ENCODE measurements at places on chromosomes 1 and 21.

DNA sequence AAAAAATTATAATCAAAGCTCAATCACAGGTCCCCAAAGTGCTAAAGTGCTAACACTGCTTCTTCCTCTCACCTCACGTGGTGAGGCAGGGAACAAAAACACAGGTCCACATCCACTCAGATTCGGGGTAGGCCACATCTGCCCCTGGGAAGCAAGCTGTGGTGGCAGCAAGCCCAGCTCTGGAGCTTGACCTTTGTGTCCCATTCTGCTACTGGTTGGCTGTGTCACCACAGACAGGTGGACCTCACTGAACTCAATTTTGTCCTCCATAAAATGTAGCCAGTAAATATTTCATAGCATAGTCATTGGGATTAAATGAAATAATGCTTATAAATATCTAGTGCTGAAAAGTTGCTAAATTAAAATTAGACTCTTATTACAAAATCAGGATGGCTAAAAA lies 8.5 kb downstream of the AZIN2 start:
- DNase-seq, result no peak

DNA sequence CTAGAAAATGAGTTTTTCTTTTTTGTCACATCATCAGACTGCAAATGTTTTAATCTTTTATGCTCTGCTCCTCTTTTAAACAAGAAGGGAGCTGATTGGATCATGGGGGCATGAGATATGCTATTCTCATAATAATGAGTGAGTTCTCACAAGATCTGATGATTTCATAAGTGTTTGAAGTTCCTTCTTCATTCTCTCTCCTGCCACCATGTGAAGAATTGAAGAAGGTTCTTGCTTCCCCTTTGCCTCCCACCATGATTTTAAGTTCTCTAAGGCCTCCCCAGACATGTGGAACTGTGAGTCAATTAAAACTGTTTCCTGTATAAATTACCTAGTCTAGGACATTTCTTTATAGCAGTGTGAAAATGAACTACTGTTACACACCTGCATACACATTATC lies 218.2 kb downstream of the NRIP1 start:
- peak; percentile 38 for DNase-seq

DNA sequence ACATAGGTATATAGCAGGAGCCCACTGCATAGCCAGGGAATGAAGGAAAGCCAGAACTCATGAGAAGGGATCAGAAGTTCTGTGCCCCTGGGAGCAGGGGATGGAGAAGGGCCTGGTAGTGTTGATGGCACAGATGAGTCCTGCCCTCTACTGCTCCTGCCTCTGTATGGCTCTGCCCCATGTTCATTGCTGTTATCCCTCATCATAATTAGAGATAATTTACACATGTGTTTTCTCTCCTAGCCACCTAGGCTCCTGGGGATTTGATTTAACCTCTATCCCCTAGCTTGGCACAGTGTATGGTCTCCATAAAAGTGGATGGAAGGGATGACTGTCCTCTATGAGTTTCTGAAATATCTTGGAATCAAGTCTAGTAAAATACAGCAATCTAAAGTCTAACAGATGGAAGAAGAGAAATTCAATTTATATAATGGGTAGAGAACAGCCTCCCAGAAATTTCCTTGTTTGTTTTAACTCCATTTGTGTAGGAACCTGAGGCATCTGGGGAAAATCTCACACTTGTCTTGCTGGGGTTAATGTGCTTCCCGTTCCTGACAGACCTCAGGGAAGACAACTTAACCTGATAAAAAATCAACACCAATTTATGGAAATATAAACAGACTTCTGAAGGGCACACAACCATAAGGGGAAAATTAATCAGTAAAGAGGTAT lies 393.8 kb downstream of the HHAT start:
- no peak for DNase-seq

DNA sequence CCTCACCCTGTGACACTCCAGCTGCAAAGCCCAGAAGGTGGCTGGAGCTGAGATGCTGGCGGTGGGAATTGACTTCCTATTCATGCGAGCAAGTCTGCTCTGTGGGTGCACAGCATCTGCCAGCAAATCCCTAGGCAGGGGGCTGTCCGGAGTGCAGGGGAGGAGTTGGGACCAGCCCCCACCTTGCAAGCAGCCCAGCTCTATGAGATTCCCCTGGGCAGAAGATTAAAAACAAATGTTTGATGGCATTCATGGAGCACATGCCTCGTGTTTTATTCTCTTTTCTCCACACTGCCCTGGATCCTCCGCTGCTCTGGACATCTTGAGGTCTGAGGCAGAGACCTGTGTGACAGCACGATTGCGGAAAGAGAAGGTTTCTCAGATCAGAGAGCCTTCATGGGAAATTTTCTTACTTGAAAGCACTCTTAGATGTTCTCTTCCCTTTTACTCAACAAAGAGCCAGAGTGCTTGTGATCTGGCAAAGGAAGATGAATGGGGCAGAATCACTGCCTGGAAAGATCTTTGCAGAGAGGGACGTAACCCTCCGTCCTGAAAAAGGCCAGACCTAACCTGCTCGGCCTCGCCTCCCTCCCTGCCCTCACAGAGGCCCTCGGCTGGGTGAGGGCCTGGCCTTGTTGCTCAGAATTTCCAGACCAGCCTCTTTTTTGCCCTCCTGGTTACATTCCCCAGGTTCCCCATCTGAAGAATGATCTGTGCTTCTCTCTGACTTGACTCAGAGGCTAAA lies 597.1 kb downstream of the KIF26B start:
- no peak for DNase-seq

DNA sequence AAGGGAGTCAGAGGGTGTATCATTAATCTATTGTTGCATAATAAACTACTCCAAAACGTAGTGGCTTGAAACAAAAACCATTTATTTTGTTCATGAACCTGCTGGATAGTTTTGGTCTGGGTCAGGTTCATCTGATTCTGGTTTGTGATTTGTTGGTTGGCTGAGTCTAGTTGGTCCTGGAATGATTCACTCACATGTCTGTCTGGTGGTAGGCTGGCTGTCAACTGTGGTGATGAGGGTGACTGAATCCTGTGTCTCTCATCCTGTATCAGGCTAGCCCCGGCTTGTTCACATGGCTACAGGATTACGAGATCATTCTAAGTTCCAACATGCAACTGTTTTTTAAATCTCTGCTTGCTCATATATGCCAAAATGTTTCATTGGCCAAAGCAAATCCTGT lies 22.5 kb upstream of the SIKE1 start:
- no peak for DNase-seq

DNA sequence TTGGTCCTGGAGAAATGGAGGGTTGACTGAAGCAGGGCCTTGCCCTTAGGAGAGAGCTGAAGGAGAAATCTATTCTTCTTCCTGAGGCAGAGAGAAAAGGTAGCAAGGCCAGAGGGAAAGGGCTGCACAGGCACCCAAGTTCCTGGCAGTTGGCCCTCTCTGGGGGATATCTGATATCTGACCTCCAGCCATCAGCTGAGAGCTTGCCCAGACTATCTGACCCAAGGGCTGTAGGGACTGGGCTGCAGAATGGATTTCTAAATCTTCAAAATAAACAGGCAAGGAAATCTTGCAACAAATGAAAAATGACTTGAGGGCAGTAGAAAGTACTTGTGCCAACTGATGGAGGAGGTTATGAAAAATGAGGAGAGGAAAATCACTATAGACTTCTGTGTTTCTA lies 498 bp upstream of the CLCA2 start:
- no peak for DNase-seq

DNA sequence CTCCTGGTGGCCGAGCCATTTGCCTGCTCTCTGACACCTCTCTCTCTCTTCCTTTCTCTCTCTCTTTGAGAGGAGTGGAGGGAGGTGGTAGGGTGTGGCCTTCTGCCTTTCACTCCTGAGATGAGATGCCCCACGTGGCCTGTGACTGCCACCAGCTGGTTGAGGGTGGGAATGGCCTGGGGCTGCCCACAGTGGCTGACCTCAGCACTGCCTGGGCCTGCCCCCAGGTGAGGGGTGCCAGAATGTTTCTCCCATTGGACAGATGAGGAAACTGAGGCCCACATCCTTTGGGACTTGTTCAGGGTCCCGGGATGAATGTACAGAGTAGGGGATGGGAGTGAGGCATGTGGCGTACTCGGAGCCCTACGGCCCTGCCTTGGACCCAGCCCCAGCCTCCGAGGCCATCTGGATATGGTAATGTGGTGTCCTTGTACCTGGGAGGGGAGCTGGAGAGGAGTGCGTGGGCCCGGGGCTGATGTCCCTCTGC lies 12.7 kb upstream of the C1orf167 start:
- DNase-seq, result peak; percentile 67

GRCh38 chr1:111660204-111661150 lies 40.9 kb downstream of the RAP1A start:
- peak; percentile 78 for DNase-seq

DNA sequence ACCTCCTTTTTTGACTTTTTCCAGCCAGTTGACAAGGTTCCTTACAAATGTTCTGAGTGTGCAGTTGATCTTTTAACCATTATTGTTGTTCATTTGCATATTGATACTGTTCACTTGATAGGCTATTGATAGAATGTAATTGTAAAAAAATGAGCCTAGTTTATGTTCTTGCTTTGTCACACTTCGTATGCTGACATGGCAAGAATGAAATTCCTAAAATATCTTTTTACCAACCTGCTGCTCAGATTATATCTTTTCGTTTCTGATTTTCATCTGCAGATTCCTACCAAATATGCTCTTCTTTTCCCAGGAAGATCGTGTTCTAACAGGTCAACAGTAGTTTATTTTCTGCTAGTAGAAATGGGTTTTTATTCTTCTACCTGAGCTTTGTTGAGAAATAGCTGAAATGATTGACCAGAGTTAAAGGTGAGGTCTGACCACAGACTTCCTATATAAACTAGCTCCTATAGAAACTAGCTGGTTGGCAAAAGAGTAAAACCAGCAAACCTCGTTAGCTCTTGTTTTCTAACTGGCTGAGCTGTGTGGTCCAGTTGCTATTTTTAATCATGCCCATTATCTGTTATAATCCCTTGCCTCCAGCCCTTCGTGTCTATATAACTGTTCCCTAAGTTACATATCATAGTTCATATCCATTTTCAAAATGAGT lies 174.8 kb downstream of the HS2ST1 start:
- no peak for DNase-seq

DNA sequence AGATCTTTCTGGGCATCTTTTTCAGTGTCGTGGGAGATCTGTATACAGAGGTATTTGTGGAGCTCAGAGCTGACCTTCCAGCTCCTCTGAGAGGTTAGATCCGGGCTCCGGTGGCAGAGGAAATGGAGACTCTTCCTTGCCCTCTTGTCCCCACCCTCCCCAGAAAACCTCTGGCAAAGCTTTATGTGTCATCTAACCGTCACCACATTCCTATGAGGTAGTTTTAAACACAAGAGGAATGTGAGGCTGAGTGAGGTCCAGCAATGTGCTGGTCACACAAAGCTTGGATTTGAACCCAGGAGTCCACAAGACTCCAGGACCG lies 1.2 kb downstream of the CD160 start:
- no peak for DNase-seq

GRCh38 chr1:3074800-3075199 lies 5.8 kb downstream of the PRDM16 start:
- DNase-seq, result no peak

DNA sequence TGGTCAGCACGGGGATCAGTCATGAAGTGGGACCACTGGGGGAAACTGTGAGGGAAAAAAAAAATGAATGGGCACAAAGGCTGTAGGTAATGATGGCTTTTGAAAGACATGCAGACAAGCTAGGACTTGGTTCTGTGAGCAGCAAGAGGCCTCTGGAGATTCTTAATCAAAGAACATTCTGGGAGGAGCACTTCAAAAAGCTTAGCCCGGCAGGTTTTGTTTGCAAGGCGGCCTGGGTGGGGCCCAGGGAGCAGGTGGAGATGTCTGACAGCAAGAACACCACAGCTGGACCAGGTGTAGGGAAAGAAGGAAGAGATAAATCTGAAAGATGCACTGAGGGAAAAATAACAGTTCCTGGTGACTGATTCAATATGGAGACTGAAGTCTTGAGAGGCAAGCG lies 6.0 kb downstream of the TEX35 start:
- DNase-seq, result no peak

DNA sequence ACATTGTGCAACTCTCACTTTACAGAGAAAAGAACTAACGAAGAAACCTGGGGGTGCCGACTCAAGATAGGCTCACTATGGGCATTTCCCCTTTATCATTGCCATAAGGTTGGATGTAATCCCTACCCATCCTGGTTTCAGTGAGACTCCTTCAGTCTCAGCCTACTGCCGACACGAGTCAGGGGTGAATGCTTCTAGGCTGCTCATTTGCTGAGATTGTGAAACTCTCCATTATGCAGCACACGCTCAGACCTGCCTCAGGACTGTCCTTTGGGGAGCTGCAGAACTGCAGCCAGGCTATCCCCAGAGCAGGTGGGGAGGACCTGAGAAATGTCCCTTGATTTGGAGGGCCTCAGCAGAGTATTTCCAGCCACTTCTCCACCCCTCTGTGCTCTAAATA lies 22.2 kb downstream of the TSHB start:
- DNase-seq, result no peak

DNA sequence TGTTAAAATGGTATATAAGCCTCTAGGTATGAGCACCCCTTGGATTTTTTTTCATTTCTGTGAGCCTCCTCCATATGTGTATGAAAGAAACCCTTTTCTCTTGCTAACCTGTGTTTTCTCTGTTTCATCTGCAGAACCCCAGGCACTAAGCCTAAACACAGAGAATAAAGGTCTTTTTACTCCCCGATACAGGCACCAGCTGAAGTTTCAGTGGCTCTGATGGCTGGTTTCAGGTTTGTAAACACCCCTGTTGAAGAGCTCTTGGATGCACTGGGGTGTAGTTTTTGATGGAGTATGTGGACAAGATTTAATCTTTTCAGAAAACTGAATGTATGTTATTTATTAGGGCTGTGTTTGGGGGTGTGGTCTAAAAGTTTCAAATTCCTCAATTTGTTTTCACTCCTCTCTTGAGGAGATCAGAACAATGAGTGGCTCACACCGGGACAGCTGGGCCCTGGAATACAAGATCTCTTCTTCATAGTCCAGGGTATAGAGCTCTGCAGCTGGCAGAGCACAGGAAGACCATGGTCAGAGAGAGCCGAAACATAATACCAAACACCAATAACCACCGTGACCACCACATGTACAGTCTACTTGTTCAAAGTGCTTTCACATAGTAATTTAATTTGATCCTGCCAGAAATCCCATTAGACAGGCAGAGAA lies 50.2 kb upstream of the VTCN1 start:
- no peak for DNase-seq

GRCh38 chr1:183567584-183567983 lies 22.7 kb downstream of the NCF2 start:
- DNase-seq, result peak; percentile 80

GRCh38 chr1:106768077-106768476 lies 288.4 kb upstream of the PRMT6 start:
- DNase-seq, result no peak

- no peak for DNase-seq
These were observed 122.7 kb downstream of the CLEC20A start for GRCh38 chr1:178374016-178374415.
